ENCODE measurements at places on chromosomes 2 and 18.

- peak; percentile 36 for DNase-seq
These were observed 71.2 kb upstream of the STPG4 start for GRCh38 chr2:47226132-47226922.

DNA sequence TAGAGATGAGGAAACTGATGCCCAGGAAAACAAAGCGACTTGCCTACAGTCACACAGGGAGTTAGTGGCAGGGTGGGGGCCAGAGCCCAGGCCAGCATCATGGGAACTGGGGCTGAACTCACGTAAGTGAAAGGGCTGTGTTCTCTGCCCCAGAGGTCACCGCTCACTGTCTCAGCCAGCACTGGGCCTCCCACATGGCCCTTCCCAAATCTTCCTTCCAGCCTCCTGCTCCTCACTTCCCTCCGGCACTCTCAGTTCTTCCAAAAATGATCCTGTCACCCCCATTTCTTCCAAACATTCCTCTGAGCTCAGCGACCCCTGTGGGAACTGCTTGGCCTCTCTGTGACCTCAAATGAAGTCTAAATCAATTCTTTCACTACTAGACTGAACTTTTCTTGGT, 90.5 kb upstream of the TMEM247 start:
- DNase-seq, result no peak

DNA sequence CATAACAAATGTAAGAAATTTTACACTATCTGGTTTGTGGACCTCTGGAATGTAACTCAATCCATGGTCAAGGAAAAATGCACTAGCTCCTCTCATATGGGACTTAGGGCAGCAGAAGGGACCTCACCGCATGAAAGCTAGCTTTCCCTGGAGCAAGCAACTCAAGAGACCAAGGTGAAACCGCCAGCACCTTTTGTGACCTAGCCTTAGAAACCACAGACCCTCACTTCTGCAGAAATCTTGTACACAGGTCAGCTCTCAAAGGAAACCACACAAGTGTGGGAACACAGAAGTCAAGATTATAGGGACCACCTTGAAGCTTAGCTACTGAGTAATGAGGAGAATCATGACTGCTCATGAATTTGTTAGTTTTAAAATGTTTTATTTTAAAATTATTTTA, 222.5 kb downstream of the DLGAP1 start:
- DNase-seq, result no peak

DNA sequence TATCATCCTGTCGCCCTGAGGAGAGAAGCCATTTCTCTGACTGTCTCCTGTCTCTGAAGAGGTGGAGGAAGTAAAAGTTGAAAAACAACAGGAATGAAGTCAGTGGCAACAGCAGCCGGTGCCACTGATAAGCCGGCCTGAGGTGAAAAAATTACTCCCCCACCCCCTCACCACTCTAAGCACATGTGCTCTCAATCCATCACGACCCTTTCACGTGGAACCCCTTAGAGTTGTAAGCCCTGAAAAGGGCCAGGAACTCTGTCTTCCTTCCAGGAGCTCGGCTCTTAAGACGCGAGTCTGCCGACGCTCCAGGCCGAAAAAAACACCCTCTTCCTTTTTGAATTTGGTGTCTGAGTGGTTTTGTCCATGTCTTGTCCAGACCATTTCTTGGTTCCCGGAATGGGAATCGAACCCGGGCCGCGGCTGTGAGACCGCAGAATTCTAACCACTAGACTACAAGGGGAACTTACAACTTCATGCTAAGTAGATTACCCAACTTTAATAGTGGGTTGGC, 40.7 kb upstream of the TRIM43 start:
- no peak for DNase-seq

GRCh38 chr2:83305758-83306378, 1153.2 kb downstream of the SUCLG1 start:
- no peak for DNase-seq
